ENCODE measurements at places on chromosomes 7 and 10.

GRCh38 chr7:75702515-75702914 is 36.2 kb downstream of the HIP1 start:
- no peak for DNase-seq

DNA sequence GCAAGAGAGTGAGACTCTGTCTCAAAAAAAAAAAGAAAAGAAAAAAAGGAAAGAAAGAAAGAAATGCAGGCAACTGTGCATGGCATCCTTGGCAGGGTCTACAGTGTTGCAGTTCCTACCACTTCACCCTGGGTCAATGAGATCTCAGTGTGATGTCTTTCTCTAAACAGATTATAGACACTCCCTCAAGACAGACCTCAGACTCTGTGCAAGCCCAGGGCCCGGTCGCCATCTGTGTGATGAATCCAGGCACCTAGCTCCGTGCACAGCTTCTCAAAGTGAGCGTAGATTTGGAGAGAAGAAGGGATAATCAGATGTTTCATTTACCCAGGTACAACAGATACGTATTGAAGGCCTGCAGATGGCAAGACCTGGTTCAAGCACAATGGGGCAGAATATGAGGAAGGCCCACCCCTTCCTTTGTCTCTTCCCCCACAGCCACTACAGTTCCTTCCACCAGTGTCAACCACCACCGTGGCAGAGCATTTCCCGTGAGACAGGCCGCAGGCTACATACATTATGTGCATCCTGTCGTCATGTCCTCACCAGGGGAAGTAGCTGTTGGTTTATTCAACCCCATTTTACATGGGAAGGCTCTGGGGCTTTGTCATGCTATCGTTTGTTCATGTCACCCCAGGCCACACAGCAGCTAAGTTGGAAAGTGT is 471.7 kb upstream of the GALNT17 start:
- no peak for DNase-seq

- no peak for DNase-seq
Observed at GRCh38 chr10:79224263-79224949, 122.9 kb upstream of the PPIF start.

GRCh38 chr10:782751-783648 is 93.5 kb upstream of the DIP2C start:
- DNase-seq: no peak

GRCh38 chr10:62093863-62094291 is 174.8 kb downstream of the RTKN2 start:
- DNase-seq: no peak
